ENCODE measurements at places on chromosomes 11 and 22.
A peak's percentile ranks its signal among the peaks of the same experiment; 100 is the strongest.

GRCh38 chr22:46390652-46391301 lies 55.3 kb downstream of the TRMU start:
- DNase-seq: no peak

GRCh38 chr22:22698263-22698750 lies 53.9 kb downstream of the GGTLC2 start:
- DNase-seq: no peak

DNA sequence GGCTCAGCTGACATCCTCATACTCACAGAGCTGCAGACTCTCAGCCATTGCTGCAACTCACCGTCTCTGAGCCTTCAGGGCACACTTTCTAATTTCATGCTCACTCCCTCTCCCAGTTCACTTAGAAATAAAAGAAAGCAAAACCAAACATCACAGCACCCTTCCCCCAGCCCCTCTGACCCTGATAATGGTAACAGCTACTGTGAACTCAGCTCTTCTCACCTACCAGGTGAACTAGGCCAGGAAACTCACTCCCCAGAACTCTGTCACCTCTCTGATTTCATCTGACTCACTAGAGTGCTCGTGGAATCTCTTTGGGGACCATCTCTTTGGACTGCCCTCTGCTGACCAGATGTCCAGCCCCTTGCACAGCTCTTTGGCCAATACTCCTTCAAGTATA lies 14.5 kb upstream of the PARVA start:
- DNase-seq: no peak

DNA sequence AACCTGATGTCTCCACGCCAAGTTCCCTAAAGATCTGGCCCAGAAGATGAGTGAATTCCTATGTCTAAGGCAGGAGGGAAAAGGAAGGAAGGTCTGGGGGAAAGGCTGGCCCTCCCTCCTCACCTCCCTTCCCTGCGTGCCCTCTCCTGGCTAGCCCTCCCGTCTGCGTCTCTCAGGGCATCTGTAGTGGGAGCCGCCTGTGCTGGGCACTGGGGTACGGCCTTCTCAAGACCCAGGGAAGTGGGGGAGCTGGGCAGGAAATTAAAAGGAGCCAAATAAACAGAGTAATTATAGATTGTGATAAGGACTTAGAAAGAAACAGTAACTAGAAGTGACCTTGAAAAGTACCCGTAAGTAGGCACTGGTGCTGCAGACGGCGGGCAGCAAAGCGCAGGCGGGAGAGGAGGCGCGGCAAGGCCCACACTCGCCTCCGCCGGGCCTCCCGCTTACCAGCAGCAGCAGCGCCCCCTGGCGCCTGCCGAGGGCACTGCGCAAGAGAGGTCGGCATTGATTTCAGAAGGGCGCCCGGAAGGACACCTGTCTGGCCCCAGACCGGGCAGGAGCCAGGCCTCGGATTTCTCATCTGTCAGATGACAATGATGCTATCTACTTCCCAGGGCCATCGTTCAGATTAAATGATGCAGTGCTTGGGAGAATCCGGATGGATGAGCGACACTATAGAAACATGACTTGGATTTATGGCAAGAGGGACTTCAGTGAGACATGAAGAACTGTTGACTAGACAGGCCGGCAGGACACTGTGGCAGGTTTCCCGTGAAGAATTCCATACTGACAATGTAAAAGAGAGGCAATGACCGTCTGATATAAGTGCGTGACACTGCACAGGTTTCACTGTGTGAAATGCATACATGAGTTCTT lies 7.3 kb downstream of the KCNJ1 start:
- DNase-seq: peak; percentile 89

DNA sequence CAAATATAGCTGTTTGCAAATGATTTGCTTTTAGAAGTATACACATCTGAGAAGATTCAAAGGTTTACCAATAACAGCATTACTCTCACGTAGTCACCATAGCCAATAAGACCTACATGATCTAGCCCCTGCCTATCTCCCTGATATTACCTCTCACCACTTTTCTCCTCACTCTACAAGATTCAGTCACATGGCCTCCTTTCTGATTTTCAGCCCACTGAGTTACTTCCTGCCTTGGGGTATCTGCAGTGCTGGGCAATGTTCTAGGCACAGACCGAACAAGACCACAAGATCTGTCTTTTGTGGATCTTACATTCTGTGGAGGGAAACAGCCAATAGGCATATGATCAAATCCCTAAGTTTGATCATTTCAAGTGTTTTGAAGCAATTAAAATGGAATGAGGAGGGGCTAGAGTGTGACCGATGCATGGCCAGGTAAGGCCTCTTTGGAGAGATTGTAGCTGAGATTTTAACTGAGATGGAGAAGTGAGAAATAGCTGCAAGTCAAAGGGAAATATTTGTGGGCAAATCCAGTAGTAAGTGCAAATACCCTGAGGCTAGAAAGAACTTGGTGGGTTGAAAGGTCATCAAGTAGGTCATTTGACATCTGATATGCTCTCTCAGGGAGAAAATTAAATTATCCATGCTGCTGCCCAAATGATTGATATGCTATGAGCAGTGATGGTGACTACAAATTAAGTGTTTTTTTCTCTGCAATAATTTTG lies 43.1 kb downstream of the ARL14EP start:
- DNase-seq: no peak

DNA sequence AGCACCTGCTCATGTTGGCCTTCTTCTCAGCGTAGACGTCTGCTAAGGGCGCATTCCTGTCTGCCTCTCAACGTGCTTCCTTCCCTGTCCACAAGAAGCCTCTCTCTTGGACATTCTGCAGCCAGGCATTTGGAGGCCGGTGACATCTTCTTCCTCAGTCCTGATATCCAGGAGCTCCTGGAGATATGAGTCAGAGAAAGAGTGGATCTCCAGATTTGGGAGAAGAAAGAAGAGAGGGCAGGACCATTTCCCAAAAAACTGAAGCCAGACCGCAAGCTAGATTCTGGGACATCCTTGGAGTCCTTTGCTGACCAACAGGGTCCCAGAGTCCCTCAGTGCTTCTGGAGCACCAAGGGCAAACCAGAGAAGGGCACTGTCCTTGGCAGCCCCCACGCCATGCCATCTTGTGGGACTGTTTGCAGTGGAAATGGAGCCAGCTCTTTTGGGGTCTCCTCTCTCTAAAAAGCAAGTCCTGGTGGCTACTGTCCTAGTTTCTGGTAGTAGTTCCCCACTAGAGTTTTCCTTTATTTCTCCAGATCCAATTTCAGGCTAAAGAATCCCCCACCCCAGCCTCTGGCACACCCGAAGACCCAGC lies 36.1 kb upstream of the SYT13 start:
- DNase-seq: no peak

- peak; percentile 90 for DNase-seq
Observed at GRCh38 chr11:73661035-73661628, 14.8 kb downstream of the PLEKHB1 start.

DNA sequence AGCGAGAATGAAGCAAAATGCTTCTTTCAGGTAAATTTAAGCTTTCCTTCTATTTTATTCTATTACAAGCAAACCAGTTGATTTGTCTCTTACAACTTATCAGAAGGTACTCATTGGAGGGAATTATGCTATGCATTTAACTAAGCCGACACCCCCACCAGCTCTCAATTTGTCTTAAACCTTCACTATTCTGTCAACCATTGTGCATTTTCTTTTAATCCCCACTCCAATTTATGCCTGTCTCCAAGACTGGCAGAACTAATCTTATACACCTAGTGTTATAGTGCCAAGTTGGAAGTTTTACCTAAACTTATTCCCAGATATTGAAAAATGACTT lies 12.5 kb downstream of the TAF1D start:
- peak; percentile 28 for DNase-seq

GRCh38 chr22:49719046-49719445 lies 108.6 kb downstream of the BRD1 start:
- no peak for DNase-seq

- no peak for DNase-seq
Observed at GRCh38 chr22:27136596-27136995, 479.2 kb downstream of the MIAT start.

DNA sequence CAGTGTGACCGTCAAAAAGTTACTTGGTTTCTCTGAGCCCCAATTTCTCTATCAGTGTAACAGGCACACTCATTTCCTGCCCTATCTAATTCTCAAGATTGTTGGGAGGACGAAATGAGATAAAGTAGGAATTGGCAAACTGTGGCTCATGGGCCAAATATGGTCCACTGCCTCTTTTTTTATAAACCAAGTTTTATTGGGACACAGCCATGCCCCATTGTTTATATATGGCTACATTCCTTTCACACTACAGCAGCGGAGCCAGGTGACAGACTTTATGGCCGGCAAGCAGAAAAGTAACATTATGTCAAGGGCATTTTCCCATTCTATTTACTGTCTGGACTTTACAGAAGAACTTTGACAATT lies 116.7 kb upstream of the TIMP3 start:
- DNase-seq: no peak

GRCh38 chr11:20865161-20865560 lies 195.8 kb downstream of the NELL1 start:
- DNase-seq: no peak

GRCh38 chr22:44154436-44154942 lies 26.2 kb upstream of the PARVG start:
- DNase-seq: peak; percentile 21

DNA sequence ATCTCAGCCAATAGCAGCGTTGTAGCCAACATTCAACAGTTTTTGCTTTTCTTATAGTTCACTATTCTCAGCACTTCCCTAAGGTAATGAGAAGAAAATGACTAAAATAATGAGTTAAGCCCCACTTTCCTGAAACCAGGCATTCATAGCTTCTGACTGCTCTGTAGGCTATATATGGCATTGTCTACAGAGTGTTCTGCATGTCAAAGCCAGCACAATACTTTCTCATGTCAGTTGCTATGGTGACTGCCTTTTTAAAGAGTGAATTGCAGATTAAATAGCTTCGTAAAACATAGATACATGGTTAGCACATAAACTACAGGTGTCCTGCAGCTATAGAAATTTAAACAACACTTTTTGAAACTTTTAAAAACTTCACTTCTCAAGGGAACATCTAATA lies 1256.1 kb upstream of the CNTN5 start:
- DNase-seq: no peak

DNA sequence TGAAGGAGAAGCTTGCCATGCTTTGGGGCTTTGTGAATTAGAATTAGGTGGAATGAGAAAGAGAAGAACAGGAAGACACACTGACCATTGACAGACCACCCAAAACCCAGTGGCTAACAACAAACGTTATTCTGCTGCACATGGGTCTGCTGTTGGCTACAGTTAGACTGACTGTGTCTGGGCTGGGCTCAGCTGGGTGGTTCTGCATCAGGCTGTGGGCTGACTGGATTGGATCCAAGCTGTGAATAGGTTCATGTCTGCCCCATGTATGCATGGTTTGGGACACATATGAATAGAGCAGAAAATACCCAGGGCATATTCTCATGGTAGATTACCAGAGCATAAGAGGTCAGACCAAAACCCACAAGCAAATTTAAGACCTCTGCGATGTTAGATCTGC lies 11.7 kb upstream of the LDLRAD3 start:
- DNase-seq: no peak

- no peak for DNase-seq
Observed at GRCh38 chr11:108324587-108324986, 101.7 kb downstream of the ATM start.

DNA sequence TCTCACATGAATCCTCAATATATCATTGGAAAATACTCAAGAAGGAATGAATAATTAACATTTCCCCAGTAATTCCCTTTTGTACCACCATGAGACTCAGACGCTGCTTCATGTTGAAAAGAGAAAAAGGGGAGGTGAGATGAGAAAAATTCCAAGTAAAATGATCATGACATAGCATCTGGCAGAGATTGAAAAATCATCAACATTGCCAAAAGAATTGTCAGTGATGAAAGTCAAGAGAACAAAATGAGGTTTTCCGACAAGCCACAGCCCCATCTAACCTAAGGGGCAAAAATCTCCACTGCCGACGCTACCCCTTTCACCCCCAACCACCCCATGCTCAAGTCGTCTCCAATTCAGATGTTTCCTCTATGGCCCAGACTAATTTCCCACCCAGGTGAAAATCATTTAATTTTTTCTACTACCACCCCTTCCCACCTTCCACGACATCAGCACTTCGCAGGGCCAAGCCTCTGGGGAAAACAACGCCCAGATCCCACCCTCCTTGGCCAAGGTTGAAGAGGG lies 1.2 kb downstream of the RAB6A start:
- no peak for DNase-seq

All from activated CD4-positive, alpha-beta T cell treated with anti-CD3 and anti-CD28 coated beads, Interleukin-2, Interleukin-6, amounts not matched to agents 100 ng/mL and 50 ng/mL, durations not matched to agents 16 hours and 8 hours (primary cell).